Cardiac septum (tissue), 1 donor: ENCODE measurements at places on chromosomes 3 and 15.

DNA sequence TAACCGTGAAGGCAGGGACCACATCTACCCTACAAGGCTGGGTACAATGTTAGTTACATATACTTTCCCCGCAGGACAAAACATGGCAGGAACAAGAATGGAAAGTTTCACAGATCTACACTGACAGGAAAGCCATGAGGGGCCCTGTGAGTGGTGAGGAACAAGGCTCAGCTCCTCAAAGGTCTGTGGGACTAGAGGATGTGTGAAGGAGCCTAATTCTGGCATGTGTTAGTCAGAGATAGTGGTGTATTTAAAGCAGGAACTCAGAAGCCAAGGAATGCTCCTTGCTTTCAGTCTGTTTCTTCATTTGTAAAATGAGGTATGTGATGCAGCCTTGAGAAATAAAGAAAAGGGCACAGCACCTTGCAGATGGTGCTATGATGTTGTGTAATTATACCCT, 25.1 kb downstream of the ETV5 start:
- no peak for DNase-seq

DNA sequence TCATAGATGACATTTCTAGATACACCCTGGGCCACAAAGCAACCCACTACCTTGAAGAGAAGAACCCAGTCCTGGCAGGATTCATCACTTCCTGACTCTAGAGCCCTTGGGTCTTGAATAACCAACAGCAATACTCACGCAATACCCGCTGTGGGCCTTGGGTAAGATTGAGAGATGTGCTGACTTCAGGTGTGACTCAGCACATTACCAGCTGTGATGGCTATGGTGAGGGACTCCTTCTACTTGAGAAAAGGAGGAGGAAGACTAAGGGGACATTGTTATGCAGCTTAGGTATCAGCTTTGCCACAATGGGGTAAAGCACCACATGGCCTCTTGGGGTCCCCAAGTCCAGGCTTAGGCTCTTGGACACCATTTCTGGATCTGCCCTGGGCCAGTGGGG, 14.9 kb downstream of the C3orf33 start:
- no peak for DNase-seq

DNA sequence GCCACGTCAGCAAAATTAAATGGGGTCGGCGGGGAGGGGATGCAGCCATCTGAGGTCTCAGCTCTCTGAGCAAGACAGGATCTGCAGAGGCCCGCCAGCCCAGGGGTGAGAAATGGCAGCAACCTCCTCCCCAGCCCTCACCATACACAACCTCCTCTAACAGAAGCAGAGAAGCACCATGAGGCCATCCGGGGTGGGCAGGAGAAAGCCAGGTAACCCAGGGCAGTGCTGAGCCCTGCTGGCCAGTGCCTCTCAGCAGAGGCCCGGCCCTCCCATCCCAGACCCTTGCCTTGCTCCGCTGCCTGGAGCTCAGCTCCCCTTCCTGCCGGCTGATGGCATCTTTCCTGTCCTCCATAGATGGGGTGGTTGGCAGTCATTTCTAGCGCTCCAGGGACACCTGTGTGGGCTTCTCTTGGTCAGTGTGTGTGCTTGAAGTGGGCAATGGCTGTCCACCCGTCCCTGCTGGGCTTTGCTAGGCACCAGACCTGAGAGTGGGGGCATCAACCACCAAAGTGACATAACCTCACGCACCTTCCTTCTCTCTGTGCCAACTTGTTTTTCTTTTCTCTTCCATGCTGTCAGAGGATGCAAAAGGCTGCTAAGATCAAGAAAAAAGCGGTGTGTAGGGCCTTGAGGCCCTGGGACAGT, 175.8 kb downstream of the NSMCE3 start:
- no peak for DNase-seq

DNA sequence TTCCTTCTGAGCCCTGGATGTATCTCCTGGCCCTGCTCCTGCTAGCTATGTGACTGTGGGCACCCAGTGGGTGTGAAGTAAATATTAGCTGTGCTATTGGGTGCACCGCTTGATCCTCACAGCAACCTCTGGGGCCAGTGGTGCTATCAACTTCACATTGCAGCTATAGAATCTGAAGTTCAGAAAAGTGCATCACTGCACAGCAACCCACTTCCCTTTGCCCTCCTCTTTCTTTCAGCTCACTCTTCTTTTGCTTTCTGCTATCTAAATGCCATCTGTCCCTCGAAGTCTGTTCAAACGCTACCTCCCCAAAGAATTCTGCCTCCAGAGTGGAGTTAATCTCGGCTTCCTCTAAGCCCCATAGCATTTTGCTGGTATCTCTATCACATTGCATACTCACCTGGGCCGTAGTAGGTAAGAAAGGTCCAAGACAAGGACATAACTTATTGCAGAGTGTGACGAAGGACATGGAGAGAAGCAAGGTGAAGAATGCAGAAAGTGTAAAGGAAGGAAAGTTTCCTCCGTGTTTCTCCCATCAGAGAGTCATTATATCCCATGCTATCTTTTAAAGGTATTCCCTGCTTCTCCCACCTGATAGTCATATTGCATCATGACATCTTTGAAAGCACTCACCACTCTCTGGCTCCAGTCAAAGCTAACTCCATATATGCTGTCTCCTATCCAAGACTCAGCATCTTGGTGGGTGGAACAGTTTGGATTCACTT, 57.1 kb upstream of the BCL6 start:
- DNase-seq = no peak

GRCh38 chr3:52249683-52250082, 4.1 kb downstream of the PPM1M start:
- no peak for DNase-seq

DNA sequence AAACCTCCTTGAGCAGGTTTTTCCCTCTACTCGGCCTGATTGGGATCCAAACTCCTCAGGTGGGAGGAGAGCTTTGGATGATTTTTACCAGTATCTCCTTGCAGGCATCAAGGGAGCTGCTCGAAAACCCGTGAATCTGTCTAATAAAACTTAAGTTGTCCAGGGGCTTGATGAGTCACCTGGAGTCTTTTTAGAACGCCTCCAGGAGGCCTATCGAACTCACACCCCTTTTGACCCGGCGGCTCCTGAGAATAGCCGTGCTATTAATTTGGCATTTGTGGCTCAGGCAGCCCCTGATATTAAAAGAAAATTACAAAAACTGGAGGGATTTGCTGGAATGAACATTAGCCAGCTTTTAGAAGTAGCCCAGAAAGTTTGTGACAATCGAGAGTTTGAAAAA, 41.6 kb downstream of the ZBTB11 start:
- DNase-seq = no peak
